ENCODE measurements at places on chromosomes 1 and 21.

- DNase-seq: no peak
These were observed 321.2 kb downstream of the HLX start for GRCh38 chr1:221200464-221200863.

DNA sequence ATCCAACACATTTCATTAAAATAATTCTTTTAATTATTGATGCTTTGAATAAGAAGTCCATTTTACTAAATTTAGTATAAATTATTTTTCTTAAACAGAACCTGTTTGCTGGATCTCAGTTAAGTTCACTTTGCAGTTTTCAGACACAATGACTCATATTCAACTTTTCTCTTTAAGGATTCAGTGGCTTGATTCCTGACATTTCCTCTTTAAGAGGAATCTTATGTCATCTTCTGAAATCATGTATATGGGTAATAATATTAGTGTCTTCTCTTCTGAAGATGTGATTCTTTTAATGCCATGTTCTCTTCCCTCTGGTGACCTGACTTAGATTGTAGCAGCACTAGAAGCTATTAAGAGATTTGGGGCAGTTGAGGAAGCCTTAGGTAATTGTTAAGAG lies 12.6 kb downstream of the CREG1 start:
- DNase-seq: no peak

DNA sequence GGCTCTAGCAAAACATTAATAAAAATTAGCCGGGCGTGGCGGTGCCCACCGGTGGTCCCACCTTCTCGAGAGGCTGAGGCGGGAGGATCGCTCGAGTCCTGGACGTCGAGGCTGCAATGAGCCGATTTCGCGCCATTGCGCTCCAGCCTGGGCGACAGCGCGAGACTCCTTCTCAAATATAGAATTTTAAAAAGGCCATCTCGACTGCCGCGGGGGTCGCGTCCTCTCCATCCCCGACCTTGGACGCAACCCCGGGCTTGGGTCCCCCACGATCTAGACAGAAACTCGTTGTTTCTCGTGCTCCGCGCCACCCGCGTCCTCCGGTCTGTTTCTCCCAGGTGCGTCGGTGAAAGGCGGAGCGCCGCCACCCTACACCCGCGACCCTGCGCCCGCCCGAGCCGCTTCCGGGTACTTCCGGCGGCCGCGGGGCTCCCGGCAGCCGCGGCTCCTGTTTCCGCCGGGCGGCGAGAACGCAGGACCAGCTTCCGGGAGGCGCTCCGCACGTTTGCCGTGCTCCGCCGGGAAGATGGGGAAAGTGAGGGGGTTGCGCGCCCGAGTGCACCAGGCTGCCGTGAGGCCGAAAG lies at the start of gene SLX9:
SLX9 (plus strand) TSS at position 498 of the 584 bp plus-strand sequence; CDS start at position 527, 29 bp downstream.
- DNase-seq: peak; percentile 90

DNA sequence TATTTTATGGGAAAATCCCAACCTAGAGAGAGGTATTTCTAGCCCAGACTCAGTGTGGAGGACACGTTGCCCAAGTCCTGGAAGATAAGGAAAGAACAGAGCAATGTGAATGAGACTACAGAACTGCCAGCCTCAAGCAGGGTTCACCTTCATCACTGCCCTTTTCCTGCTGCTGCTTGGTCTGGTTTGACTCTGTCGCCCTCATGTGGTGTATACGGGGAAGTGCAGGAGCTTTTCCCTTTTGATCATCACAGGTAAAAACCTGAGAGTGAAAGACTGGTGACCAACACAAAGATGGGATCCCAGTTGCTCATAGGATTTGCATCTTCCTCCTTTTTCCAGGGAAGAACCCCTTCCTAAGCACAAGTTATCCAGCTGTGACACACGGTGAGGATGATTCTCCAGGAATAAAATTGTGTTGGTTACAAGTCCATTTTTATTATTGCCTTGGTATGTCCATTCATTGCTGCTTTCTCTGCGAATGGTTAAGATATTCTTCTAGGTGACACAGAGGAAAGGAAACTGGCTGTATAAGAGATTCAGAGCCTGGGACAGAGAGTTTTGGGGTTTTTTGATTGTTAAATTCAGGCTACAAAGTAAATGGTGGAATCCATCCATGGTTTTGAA lies 89.5 kb upstream of the CD53 start:
- DNase-seq: peak; percentile 70

GRCh38 chr1:47418681-47419325 lies 2.7 kb downstream of the FOXE3 start:
- no peak for DNase-seq

DNA sequence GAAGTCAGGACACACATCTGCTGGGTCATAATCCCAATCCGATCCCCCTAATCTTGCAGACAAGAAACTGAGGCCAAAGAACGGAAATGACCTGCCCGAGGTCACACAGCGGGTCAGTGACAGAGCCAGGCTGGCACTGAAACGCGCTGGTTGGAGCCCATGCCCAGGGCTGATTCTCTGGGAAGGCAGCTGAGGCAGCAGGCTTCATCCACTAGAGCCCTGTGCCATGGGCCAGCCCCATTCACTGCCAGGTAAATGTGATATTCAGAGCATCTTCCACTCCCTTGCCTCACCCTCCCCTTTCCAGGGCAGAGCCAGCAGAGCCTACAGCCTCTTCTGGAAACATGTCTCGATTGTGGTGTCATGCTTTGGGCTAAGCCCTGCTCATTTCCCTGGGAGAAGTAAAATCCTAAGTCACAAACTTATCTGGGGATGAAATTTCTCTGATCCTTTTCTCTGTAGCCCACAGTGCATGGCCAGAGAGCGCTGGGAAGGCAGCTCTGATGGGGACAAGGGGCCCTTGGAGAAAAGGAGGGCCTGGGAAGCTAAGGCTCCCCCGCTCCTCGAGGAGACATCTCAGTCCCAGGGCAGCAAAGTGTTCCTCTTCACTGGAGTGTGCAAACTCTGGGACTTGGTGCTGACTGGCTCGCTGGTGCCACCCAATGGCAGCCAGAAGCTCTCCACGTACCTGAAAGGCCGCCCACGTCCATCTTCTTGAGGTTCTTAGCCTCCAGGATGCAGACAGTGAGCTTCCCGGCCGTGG lies 110.4 kb downstream of the SYT2 start:
- DNase-seq: peak; percentile 88

DNA sequence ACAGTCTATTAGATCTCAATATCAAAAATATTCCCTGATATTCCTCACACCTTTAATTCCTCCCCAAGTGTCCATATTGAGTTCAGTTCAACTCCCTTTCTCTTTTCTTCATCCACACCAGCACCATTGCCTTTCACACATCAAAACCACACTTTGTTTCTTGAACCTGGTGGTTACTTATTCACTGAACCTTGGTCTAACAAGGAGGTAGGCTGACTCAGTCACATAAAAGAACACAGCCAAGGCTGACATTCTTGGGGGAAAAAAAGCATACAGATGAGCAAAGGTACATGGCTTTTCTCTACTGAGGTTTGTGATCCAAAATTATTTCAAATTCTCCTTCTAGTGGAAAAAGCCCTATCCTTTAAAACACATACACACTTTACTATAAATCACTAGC lies 131.7 kb upstream of the USH2A start:
- DNase-seq: no peak

DNA sequence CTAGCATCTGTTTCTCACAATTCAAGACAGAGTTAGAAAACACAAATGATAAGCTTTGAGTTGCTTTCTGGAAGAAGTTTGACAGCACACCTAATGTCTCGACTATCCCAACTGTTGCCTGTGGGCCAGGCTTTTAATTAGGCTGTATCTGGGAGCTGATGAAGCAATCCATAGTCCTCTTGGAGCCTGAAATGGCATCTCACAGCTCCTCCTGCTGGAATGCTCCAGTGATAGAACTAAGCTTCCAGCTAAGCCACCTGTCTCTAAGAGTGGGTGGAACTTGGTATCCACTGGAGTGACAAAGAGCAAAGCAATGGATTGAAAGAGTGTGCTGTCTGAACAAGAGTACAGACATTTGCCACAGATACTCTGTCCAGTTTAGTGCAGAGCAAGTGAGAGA lies 605.3 kb upstream of the NR5A2 start:
- peak; percentile 63 for DNase-seq

GRCh38 chr1:151990856-151991198 lies 2.8 kb downstream of the S100A10 start:
- DNase-seq: peak; percentile 82

GRCh38 chr1:85313888-85314696 lies 37.7 kb upstream of the BCL10 start:
- peak; percentile 96 for DNase-seq

- DNase-seq: no peak
These were observed 16.1 kb upstream of the RCAN3 start for GRCh38 chr1:24486331-24487065.

GRCh38 chr21:39265603-39266002 lies 47.8 kb downstream of the BRWD1 start:
- DNase-seq: no peak

- no peak for DNase-seq
These were observed 2.3 kb downstream of the FGR start for GRCh38 chr1:27632387-27633297.

- DNase-seq: no peak
These were observed 150.8 kb downstream of the PEX14 start for GRCh38 chr1:10625554-10625953.

DNA sequence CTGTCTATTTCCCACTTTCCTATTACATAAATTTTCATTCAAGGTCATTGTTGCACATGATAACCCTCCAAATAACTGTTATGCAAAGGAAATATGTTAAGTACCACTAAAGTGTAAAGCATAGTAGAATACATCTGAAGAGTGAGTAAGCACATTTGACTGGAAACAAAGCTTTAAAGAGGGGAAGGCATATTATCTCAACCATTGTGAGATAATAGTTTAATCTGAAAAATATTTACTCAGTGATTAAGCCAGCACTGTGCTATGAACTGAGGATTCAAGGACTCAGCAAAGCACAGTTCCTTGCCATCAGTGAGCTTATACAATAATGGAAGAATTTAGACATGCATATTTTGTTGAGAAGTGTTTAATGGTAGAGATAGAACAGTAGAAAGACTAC lies 127.4 kb downstream of the HMCN1 start:
- no peak for DNase-seq

GRCh38 chr1:24541711-24542346 lies 14.1 kb upstream of the NCMAP start:
- no peak for DNase-seq

GRCh38 chr1:2115008-2115641 lies 64.9 kb downstream of the PRKCZ start:
- no peak for DNase-seq

DNA sequence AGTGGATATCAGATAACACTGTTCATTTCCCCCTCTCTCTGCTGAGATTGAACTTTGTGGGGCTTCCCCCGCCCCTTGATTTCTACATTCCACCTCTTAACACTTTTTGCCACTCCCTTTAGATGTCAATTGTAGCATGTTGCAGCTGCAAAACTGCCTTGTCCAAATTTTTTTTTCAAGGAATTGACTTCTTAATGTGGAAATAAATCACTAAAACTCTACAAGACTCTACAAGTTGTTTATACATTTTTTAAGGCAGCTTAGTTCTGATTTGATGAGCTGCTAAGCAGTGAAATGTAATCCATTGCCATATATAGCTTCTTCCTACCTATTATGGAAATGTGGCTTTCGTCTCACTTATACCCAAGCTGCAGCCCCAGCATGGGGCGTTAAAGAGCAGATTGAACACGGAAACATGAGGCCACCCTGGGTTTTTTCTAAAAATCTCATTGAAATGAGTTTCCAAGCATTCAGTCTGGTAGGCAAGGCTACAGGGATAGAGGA lies 132.2 kb downstream of the SYT2 start:
- DNase-seq: peak; percentile 59

DNA sequence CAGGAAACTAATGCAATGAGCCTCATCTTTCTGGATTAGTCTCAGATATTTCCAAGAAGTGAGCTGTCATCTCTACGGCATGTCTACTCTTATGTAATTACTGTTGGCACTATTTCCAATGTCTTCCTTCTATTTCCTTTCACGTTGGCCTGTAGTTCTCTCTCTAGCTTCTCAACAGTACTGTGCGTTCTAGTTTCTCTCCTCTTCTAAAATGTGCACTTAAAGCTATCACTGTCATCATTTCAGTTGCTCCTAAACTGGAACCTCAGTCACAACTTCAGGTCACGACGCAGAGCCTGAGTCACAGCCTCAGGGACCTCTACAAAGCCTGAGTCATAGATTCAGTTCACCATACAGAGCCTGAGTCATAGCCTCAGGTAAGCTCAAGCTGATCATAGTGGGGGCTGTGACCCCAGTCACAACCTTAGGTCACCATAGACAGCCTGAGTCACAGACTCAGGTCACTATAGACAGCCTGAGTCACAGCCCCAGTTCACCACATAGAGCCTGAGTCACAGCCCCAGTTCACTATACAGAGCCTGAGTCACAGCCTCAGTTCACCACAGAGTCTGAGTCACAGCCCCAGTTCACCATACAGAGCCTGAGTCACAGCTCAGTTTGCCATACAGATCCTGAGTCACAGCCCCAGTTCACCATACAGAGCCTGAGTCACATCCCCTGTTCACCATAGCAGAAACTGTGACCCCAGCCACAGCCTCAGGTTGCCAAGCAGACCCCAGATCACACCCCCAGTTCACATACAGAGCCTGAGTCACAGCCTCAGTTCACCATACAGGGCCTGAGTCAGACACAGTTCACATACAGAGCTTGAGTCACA lies 13.0 kb downstream of the WNT9A start:
- DNase-seq: peak; percentile 39

DNA sequence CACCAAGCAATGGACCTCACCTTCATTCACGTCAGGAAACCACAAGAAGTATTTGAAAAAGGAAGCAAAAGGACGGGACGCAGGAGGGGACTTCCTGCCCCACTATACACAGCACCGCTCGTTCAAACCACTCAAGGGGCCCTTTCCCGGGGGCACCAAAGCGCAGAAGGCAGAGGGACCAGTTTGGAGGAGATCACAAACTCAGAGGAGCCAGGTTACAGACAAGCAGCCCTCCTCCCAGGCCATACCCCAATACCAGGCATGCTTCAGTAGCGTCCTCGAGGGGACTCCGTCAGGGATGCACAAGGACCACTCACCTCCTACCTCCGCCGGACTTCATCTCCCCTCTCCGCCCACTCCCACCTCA lies 685 bp downstream of the CRTC2 start:
- DNase-seq: peak; percentile 54

- DNase-seq: no peak
These were observed 46.8 kb upstream of the PROX1 start for GRCh38 chr1:213940947-213941346.

DNA sequence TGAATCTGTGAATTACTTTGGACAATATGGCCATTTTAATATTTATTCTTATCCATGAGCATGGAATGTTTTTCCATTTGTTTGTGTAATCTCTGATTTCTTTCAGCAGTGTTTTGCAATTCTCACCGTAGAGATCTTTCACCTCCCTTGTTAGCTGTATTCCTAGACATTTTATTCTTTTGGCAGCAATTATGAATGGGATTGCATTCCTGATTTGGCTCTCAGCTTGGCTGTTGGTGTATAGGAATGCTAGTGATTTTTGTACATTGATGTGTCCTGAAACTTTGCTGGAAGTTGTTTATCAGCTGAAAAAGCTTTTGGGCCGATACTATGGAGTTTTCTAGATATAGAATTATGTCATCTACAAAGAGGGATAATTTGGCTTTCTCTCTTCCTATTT lies 44.2 kb upstream of the NEGR1 start:
- no peak for DNase-seq

- DNase-seq: peak; percentile 91
These were observed 5.6 kb upstream of the FAM131C start for GRCh38 chr1:16078925-16079656.

Measured in adipocyte (in vitro differentiated cells).